Gastroesophageal sphincter (tissue), 4 donors: ENCODE measurements at places on chromosomes 5 and 9.

DNA sequence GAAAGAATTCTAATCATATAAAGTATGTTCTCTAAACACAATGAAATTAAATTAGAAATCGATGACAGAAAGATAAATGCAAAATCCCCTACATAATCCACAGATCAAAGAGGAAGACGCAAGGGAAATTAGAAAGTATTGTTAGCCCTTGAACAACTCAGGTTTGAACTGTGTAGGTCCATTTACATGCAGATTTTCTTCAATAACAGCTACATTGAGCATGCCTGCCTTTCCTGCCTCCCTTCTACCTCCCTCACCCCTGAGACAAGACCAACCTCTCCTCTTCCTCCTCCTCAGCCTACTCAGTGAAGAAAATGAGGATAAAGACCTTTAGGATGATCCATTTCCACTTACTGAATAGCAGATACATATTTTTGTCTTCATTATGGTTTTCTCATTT, 75.2 kb downstream of the PLPP1 start:
- H3K4me3 ChIP-seq, result no peak overlapping the region
- peaks cover 26% of the 10 kb centered on the region for H3K4me1 ChIP-seq
- no peak overlapping the region for H3K27ac ChIP-seq
- no peak for ATAC-seq
- no peaks in the 10 kb centered on the region for H3K36me3 ChIP-seq

GRCh38 chr5:65327582-65327981, 154.1 kb downstream of the ADAMTS6 start:
- H3K36me3 ChIP-seq, result no peaks in the 10 kb centered on the region
- H3K27ac ChIP-seq, result no peak overlapping the region
- peaks cover 6% of the 10 kb centered on the region for H3K4me1 ChIP-seq
- no peak overlapping the region for H3K4me3 ChIP-seq
- no peak for ATAC-seq
- H3K27me3 ChIP-seq, result no peaks in the 10 kb centered on the region

GRCh38 chr5:32559921-32560320, 25.4 kb upstream of the SUB1 start:
- no peaks in the 10 kb centered on the region for H3K36me3 ChIP-seq
- H3K4me1 ChIP-seq, result no peaks in the 10 kb centered on the region
- H3K27ac ChIP-seq, result no peak overlapping the region
- H3K27me3 ChIP-seq, result no peaks in the 10 kb centered on the region

GRCh38 chr5:149450199-149450598, 71.1 kb upstream of the IL17B start:
- peak; percentile 76 for ATAC-seq
- no peaks in the 10 kb centered on the region for H3K27me3 ChIP-seq
- H3K36me3 ChIP-seq, result no peaks in the 10 kb centered on the region
- peaks cover 83% of the 10 kb centered on the region for H3K4me1 ChIP-seq
- peak overlapping the region; percentile 85 for H3K27ac ChIP-seq

DNA sequence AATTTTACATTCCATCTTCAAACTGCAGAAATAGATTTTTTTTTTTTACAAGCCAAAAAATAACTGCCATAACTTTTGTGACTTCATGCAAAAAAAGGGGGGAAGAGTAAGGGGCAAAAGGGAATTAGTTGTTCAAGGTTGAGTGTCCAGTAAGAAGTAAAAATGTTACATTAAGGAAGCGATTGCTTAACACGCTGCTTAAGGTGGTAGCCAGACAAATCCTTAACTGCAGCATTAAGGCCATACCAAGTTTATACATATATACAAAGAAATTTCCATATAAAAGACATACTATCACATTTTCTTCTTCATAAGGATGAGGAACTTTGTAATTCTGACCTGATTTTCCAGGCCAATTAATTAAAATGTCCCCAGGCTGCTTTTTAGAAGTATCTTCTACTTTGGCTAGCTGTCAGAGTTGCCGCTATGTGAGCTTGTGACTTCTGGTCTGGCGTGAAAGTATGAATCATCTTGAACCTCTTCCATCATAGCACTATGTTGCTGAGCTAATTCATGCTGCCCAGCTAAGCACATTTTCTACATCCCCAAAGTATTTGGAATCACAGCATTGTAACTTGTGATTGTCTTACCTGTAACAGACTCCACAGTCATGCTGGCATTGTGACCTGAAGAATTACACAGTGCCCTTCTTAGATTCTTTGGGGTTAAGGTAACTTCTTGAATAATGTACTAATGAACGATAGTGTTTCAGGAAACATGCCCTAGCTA, 40.0 kb downstream of the G3BP1 start:
- no peak overlapping the region for H3K27ac ChIP-seq
- H3K36me3 ChIP-seq, result peaks cover 42% of the 10 kb centered on the region
- ATAC-seq, result peak; percentile 78
- no peaks in the 10 kb centered on the region for H3K27me3 ChIP-seq
- H3K4me3 ChIP-seq, result no peak overlapping the region
- H3K4me1 ChIP-seq, result peaks cover 4% of the 10 kb centered on the region

DNA sequence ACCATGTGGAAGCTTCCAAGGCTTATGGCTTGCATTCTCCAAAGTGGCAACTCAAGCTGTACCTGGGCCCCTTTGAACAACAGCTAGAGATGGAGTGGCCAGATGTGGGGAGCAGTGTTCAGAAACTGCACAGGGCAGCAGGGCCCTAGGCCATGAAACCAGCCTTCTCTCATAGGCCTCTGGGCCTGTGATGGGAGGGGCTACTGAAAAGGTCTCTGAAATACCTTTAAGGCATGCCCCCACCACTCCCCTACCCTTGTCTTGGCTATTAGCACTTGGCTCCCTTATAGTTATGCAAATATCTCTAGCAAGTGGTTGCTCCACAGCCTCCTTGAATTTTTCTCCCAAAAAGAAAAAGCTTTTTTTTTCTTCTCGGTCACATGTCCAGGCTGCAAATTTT, 1014.6 kb downstream of the DTWD2 start:
- ATAC-seq, result no peak
- H3K4me1 ChIP-seq, result no peaks in the 10 kb centered on the region
- H3K27me3 ChIP-seq, result no peaks in the 10 kb centered on the region
- H3K27ac ChIP-seq, result no peak overlapping the region
- no peaks in the 10 kb centered on the region for H3K36me3 ChIP-seq
